ENCODE measurements at places on chromosomes 6 and 20.
A peak's percentile ranks its signal among the peaks of the same experiment; 100 is the strongest.

- no peak for DNase-seq
Measured at GRCh38 chr20:35404614-35405259, 7.0 kb downstream of the UQCC1 start.

DNA sequence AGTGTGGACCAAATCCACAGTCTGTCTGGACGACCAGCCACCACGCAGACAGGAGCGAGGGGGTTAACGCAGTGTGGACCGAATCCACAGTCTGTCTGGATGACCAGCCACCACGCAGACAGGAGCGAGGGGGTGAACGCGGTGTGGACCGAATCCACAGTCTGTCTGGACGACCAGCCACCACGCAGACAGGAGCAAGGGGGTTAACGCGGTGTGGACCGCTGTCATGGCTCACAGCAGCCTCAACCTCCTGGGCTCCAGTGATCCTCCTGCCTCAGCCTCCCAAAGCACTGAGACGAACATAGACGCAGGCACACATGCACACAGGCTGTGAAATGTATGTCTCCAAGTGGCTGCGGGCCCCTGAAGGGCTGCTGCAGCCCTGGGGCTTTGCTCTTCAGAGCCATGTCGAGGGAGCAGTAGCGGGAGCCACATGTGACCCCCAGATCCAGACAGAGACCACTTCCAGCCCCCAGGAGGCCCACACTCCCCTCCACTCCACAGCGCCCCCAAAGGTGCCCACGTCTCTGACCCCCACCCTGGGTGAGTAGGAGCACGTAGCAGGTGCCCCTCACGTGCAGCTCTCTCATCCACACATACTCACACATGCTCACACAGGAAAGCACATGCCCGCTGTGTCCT lies 98.1 kb downstream of the YTHDF1 start:
- no peak for DNase-seq

GRCh38 chr6:4820704-4821276 lies 44.6 kb downstream of the CDYL start:
- no peak for DNase-seq

DNA sequence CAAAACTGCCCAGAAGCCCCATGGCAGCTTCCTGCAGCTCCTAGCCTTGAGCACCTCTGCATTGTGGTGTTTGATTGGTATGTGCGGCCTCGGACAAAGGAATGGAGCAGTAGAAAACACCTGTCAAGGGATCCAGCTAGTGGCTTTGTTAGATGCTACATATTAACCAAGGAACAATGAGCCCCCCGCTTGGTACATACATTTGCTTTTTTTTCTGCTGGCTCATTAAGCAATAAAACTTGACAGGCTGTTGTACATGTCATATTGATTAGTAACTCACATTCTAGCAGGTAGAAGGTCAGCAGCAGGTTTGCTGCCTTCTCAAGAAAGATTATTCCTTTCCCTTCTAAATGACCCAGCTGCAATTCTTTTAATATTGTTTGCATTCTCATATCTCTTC lies 937 bp downstream of the SPACA1 start:
- no peak for DNase-seq

DNA sequence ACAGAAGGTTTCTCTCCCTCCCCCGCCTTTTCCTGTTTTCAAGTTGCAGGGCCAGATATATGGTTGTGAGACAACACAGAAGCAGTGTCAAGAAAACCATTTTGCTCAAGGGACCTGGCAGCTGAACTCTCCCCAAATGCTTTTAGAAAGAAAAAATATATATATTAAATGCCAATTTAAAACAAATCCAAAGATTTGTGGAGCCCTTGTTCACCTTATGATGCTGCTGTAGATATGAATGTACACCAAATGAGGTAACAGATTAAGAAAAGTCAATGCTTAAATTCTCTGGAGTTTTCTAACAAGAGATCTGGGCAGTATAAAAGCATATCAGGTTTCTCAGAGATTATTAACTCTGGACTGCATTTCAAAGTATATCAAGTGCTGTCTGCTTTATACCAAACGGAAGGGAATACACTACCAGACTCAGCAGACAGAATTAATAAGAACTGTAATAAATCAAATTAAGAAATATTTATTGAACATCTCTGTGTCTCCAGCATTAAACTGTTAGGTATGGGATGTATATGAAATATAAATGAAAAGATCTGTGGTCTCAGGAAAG lies 357.5 kb downstream of the HDGFL1 start:
- no peak for DNase-seq

DNA sequence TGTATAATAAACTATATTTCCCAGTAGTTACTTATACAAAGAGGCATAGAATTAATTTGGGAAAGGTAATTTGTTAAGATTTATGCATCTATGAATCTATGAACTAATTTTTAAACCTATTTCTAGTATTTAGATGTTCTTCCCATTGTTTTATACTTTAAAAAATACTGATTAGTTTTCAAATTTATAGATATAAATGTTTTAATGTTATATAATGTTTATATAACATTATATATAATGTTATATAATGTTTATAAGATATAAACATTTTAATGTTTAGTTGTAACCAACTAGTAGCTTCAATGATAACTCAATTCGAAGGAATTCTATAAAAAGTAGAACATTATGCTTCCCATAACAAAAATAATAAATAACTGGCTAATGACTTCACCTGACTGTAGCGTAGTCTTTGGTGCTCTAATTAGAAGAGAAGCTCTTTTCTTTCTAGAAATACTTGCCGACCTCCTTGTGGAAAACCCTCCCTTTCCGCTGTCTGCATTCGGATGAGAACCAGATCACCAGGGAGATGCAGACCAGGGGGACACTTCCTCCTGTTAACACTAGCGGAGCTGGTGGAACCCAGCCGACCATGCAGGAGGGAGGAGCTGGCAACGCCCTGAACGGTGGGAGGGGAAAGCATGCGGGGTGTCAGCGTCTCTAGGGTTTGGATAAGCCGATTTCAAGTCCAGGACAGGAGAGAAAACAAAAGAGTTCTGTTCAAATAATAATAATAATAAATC lies 158.4 kb downstream of the OR2B2 start:
- DNase-seq, result no peak

DNA sequence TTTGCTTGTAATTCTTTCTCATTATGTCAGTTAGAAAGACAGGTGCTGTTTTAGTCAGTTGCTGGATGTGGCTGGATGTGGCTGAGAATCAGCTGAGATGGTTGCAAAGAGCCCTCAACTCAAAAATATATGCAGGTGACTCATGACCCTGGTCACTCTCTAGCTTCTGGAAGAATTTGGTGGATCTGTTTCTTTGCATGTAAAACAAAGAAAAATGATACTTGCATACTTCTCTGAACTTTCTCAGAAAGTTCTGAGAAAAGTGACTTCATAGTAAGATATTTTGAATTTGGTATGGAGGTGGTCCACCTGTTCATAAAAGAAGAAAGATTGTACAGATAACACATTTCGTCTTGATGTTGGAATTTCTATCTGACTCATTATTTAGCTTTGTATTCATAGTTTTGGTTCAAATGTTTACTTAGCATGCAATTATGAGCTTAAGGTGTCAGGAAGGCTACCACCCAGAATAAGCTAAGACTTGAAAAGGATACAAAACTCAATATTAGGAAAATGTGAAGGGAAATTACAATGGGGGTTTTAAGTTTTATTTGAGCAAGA lies 163.2 kb upstream of the OLIG3 start:
- DNase-seq, result no peak

DNA sequence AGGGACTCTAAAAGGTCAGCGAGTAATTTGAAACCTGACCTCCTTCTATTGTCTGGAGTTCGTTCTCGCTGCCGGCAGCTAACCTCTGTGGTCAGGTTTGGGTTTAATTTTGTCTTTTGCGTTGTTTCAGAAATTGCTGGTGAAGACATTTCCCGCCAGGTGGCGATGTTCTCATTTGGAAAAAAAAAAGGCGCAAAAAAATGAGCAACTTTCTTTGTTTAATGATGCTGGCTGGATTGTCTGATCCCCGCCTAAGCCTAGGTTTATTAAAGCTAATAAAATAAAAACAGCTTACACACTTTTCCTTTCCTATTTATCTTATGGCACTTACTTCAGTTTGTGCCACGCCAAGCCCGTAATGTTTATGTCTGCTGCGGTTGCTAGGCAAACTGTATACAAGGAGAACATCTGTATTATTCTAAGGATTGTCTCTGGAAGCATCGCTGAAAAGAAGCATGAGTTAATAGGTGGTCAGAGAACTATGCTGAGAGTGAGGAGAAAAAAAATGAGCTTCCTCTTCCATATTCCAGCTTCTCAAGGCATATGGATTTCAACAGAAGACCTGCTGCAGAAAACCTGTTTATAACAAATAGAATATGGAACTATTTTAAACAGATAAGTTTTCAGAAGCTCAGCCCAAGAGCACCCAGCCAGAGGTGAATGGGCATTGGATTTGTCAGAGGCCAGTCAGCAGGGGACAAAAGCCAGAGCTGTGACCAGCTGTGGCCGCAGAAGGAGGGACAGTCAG lies 205.7 kb downstream of the DOK5 start:
- DNase-seq, result no peak

GRCh38 chr20:258269-258858 lies 840 bp downstream of the DEFB132 start:
- no peak for DNase-seq

DNA sequence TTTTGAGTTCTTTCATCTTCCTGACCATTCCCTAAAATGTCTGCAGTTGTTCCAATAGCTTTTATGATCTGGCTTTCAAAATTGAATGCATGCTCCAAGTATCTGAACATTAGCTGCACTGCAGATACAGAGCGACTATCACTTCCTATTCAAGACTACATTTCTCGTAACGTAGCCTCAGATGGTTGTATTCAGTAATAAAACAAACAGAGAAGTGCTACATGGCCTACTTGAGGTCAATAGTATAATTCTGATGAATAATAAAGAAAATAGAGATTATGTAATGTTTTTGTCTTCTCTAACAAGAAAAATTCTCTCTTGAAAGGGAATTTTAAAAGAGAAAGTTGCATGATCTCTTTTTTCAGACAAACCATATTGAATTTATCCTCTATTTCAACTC lies 333.9 kb upstream of the IRAK1BP1 start:
- DNase-seq, result no peak

- DNase-seq, result no peak
Measured at GRCh38 chr6:33557376-33557775, 22.7 kb downstream of the BAK1 start.

DNA sequence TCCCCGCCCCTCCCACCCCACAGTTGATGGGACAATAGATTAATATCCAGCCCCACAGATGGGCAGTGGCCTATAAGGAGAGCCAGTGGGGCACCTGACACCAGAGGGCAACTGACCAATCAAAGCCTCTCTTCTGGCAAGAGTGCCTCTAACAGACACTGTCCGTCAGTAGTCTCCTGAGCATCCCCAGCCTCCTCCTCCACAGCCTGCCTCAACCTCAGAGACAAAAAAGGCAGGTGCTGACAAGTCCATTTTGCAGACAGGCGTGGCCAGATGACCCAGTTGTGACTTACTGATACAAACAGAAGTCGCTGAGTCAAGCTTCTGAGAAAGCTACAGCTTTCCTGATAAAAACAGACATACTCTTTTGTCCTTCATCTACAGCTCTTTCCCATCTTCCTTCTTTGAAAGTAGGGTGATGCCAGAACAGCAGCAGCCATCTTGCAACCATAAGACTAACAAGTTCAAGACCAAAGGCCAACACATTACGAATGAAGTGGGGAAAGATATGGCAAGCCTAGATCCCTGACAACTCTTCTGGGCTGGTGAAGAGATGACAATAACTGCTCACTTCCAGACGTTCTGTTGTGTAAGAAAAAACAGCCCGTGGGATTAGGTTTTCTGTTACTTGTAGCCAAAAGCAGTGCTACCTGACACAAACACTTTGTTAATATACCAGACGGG lies 12.3 kb downstream of the PPIL1 start:
- no peak for DNase-seq

GRCh38 chr20:3045816-3046676 lies at the start of gene MRPS26:
TSS of gene MRPS26 (plus strand) at chr20:3046052. CDS start at chr20:3046069, 17 bp downstream.
- DNase-seq, result peak; percentile 28

DNA sequence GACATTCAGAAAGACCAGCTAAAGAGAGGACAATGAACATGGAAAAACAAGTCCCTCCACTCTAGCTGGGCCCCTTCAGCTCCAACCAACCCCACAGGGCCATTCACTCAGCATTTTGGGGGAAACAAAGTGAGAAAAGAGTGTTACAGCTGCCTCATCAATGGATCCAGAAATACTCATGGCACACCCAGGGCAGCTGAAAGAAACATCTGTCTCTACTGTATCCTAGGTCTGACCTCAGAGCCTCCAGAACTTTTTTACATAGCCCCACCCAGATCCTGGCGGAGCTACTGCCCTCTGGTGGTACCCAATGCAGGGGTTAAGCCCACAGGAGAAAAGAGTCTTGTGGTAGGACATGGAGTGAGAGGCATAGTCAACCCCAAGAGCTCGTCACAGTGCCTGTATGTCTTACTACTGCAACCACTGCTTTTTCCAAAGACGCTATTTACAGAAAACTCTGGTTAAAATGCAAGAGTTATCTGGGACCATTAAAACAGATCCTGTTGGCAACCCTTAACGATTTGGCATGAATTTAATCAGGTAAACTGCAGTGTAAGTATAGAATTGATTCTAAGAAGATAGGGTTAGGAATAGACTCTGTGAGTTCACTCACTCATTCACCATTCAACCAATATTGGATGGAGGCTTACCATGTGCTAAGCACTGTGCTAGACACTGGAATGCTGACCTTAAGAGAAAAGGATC lies 37.4 kb upstream of the FAM83C start:
- DNase-seq, result no peak

GRCh38 chr6:5556011-5556410 lies 294.7 kb downstream of the FARS2 start:
- DNase-seq, result no peak

- no peak for DNase-seq
Measured at GRCh38 chr6:4289770-4290320, 154.5 kb upstream of the ECI2 start.

DNA sequence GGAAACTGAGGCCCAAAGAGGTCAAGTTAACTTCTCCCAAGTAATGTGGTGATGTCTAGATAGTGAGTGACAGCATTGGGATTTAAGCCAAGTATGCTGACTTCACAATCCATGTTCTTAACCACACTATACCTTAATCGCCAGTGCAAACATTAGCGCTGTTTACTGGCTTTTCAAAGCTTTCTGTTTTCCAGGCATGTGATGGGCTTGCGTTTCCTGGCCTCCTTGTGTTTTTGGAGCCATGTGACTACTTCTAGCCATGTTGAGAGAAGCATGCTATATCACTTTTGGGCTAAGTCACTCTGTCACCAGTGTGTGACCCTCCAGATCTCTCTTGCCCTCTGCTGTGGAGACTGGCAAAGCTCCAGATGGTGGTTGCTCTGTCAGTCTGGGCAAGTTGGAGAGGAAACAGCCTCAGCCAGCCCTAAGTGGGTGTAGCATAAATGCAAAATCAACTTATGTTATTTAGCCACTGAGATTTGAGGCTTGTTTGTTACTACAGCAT lies 76.9 kb downstream of the ANKRD6 start:
- DNase-seq, result no peak
